ENCODE measurements at places on chromosomes 4 and X.

GRCh38 chrX:103847174-103847870, 15.3 kb upstream of the RAB9B start:
- DNase-seq = peak; percentile 36

GRCh38 chrX:67734111-67734753, 190.4 kb downstream of the AR start:
- DNase-seq = no peak

GRCh38 chr4:54056360-54056759, 8.0 kb downstream of the CHIC2 start:
- DNase-seq = no peak

DNA sequence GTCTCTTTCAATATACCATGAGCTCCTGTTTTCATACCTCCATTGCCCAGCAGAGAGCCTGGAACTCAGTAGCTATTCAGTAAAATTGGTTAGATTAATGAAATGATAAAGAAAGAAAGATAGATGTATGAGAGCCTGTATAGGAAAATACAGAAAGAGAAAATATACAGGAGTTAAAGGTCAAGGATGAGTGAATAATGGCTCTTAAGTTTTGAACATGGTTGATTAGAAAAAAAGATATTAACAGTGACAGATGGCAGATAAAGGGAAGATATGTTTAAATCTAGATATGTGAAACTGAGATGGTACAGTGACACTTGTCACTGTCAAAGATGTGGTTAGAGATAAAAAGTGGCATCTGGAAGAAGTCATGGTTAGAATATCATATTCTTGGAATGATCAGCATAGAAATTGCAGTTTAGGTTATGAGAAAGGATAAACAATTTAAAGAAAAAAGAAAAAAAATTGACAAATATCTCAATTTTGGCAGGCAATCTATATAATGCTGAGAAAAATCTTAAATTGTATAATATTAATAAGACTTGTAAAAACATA, 179.2 kb downstream of the TBCK start:
- no peak for DNase-seq

DNA sequence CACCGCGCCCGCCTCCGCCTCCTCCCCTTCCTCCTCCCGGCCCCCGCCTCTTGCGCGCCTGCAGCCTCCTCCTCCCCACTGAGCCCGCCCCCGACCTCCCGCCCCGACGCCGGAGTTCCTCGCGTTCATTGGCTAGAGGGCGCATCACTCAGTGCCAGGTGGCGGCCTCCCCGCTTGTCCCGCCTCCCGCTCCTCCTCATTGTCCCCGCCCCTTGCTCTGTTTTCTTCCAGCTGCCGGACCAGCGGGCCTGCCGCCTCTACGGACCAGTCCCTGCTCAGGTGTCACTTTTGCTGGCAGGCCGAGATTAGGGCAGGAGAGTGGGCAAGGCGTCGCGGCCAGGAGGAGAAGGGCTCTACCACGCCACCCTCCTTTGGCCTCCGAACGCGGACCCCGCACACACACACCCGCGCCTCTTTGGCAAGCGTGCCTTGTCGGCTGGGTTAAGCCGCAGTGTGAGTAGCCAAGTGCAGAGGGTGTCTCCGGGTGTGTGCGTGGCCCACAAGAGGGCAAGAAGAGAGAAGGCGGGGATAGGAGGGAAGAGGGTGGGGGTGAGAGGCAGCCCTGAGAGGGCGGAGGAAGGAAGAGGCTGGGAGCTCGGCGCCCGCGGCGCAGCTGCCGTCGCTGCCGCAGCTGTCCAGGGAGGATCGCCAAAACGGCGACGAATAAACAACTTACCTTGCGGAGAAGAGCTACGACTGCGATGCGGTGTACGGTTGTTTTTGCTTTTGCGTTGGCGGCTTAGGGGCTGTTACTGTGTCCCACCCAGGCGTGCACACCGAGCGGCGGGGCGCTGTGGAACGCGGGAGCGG, 436 bp upstream of the PPP3CA start:
- peak; percentile 99 for DNase-seq

- DNase-seq = peak; percentile 45
Observed at GRCh38 chr4:158094413-158095134, 78.3 kb downstream of the GASK1B start.

- DNase-seq = no peak
Observed at GRCh38 chrX:115573185-115573584, 12.2 kb downstream of the PLS3 start.

GRCh38 chr4:85113706-85114105, 147.2 kb upstream of the WDFY3 start:
- DNase-seq = no peak

- peak; percentile 40 for DNase-seq
Observed at GRCh38 chr4:8272472-8273428, 3.2 kb downstream of the HTRA3 start.

DNA sequence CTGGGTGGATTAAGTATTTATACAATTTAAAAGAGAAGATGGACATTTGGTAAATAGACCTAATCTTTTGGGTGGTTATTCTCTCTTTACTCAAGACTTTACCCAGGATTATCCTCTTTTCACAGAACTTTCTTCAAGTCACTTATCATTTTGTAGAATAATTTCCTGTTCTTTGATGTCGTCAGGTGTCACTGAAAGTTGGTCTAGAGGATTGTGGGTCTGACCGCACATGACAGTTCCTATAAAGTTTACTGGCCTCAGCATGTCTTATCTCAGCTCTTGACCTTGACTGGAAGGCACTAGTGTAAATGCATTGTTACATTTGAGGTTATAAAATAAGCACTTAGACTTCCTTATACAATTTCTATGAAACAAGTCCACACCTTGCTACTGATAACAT, 139.9 kb upstream of the SLC4A4 start:
- no peak for DNase-seq

- DNase-seq = no peak
Observed at GRCh38 chrX:12903646-12904045, 2.8 kb upstream of the TLR8 start.

GRCh38 chr4:134622199-134622598, 420.6 kb upstream of the PABPC4L start:
- DNase-seq = no peak

- no peak for DNase-seq
Observed at GRCh38 chr4:10033191-10033881, 12.0 kb upstream of the SLC2A9 start.

GRCh38 chrX:30893206-30893605, 4.2 kb upstream of the TAB3 start:
- no peak for DNase-seq

DNA sequence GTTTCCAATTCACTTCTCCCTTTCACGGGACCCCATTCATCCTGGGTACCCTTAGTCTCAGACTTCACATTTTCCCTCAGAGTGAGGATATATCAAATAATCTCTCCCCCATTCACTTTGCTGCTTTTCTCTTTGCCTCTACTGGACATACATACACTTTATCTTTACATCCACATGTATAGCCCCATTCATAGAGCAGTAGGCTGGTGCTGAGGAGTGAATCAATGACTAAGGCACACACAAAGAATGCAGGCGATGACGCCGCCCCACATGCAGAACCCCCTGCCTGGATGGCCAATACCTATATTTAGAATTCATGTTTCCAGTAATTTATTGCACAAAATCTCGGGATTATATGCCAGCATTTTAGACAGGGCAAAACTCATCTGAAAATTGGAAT, 554.3 kb upstream of the TENM3 start:
- peak; percentile 8 for DNase-seq

DNA sequence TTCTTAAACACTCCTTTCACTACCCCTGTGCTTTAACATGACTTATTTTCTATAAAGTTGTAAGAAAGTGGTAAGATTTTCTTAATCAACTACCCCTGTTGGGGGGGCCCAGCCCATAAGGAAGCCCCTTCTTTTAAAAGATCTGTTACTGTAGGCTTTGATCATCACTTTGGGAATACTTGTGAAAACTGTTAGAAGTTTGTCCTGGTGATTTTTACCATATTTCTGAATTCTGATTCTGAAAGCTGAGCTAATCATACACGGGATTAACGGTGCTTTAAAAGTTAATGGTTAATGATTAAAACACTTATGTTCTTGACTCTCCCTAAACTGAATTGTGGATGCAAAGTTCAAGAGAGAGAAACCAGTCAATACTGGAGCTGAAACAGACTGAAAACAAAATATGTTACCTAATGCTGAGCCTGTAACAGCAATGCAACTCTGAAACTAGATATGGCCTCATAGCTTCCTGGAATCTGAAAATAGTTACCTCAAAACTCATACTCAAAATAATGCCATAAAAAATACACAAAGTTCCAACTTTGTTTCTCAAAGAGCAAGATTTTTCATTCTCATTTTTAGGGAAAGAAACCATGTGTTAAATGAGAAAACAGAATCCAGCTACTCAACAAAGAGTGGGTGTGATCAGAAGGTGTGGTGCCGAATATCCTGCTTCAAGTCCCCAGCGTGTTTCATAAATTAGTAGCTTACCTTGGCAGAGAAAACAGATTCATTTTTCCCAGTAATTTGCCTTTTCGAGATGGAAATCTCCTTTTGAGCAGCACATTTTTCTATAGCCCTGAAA, 31.6 kb downstream of the ADH7 start:
- no peak for DNase-seq

GRCh38 chr4:105113800-105114199, 32.9 kb upstream of the TET2 start:
- DNase-seq = no peak

- no peak for DNase-seq
Observed at GRCh38 chr4:88907478-88907877, 149.5 kb downstream of the FAM13A start.

DNA sequence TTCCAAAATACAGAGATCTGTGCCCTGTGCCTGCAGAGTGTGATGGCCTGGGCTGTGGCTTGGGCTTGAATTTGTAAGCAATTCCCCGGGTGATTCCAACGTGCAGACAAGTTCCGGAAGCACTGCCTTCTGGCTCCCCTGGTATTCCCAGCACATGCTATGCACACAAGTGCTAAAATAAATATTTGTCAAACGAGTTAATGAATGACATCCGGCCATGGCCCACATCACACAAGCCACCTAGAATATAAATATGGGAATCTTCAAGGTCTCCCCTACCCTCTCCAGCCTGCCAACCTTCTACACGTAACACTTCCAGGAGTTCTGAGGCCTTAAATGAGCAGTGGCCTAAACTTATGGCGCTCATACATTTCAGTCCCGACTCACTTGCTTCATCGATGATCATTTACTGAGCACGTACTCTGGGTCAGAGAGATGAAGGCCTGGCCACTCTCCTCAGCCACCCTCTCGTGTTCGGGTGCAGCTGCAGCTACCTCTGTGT, 21.3 kb downstream of the DCTD start:
- no peak for DNase-seq

GRCh38 chr4:2245057-2245786, 3.3 kb upstream of the HAUS3 start:
- DNase-seq = no peak

GRCh38 chr4:15455290-15455689, 14.4 kb upstream of the CC2D2A start:
- DNase-seq = peak; percentile 89

DNA sequence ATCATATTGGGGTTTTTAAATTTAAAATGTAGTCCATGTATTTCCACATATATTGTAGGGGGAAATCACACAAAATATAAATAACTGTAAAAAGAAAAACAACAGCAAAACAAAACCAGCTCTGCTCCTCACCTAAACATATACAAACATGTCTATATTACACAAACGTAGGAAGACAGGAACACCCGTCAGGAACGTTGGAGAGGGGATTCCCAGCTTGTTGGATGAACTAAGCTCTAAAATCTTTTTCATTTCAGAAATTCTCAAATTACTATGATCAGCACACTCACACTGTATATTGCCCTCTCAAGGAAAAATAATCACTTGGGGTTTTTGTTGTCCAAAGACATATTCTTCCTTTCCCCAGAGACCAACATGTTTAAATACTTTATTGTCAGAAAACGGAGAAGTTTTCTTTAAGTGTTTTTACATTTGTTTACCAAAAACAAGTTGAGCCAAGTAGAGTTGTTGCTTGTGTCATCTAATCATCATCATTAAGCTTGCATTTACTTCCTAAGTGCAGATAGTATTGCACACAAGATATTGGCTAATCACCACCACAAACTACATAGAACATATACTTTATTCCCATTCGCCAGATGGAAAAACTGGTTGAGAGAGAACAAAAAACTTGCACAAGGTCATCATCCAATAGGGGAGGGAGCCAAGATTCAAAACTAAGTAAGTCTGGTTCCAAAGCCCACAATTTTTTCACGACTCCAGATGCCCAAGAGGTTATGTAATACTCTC, 2.4 kb upstream of the TLR10 start:
- no peak for DNase-seq

- no peak for DNase-seq
Observed at GRCh38 chr4:139902321-139903320, 237.0 kb downstream of the MGST2 start.

DNA sequence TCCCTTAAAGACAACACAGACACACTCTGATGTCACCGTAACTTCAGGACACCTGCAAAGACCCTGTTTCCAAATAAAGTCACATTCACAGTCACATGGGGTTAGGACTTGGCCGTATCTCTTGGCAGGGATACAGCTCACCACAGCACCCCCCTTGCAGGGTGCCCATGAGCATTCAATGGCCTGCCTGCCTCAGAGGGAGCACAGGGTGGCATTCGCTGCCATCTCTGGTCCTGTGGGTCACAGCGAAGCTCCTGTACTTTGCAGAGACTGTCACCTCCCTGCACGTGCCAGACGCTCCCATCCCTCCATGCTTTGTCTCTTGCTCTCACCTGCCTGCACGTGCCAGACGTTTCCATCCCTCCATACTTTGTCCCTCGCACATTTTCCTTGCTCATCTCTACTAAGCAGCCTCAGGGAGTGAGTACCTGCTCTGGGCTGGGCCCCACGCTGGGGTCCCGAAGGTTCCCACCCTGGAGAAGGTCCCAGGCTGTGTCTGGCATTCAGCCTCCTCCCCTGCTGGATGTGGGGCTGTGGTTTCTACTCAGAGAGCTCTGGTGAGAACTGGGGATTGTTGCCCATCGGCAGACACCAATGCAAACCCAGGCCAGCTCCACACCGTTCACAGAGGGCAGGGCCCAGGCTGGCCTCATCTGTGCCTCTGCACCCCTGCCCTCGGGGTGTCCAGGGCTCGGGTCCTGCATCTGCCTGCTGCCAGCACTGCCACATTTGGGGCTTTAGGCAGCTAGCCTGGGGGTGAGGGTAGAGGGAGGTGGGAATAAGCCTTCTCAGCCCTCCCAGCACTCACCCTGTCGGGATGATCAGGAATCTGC, 15.8 kb downstream of the HTRA3 start:
- DNase-seq = no peak

DNA sequence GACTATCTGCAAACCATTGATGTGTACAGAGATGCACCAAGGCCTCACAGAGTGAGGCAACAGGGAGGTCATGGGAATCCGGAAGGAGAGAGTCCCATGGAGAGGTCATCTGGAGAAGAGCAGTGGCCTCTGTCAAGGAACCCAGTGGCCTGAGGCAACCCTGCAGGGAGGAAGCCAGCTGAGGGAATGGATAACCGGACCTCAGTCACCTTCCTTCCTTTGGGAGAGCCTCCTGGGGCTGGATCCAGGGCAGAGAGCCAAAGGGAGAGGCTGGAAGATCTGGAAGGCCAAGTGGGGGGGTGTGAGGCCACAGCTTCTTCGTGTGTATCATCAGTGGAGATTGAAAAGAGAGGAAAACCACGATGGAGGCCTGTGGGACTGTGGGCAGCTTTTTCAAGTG, 24.3 kb upstream of the CD38 start:
- no peak for DNase-seq

- DNase-seq = no peak
Observed at GRCh38 chr4:58541926-58542325, 1431.7 kb upstream of the IGFBP7 start.

- DNase-seq = no peak
Observed at GRCh38 chr4:139919004-139919403, 235.0 kb downstream of the MAML3 start.

All from cardiac muscle cell (in vitro differentiated cells and primary cell).